Activated naive CD4-positive, alpha-beta T cell treated with anti-CD3 and anti-CD28 coated beads, Interleukin-2, amount 50 U/mL, for 72 hours (primary cell): ENCODE measurements at places on chromosomes 4 and X. TPM values are rescaled to one million over a fixed set of nuclear protein-coding genes. Genes with fewer than 3 reads are reported as not detected.

SPATA4 gene
- 0.16 TPM for total RNA-seq

RRAGB gene
- 8.7 TPM for total RNA-seq

PDHA1 gene
- total RNA-seq = 165 TPM

TRAPPC2 gene
- 14.5 TPM for total RNA-seq

ARX gene
- total RNA-seq = not detected

MXRA5 gene
- not detected for total RNA-seq

TRIM61 gene
- 1.1 TPM for total RNA-seq
